ENCODE measurements at places on chromosomes 6 and 20.

DNA sequence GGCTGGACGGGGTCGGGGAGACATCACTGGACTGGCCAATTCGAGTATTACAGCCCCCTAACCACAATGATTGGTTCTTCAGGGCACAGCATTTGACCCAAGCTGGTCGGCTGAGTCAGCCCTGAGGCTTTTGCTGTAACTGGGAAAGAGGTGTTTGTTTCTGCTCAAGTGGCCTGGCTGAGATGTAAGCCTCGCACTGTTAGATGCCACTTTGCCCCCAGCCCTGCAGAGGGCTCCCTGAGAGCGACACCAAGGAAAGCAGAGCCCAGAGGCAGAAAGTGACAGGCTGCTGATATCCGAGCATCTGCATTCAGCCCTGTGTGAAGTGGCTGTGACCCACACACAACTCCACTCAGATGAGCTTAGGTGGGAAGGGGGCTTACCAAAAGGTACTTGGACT is 19.4 kb downstream of the ERGIC3 start:
- H3K36me3 ChIP-seq, result peaks cover 23% of the 10 kb centered on the region
- no peak overlapping the region for H3K4me3 ChIP-seq
- H3K27ac ChIP-seq, result no peak overlapping the region
- no peaks in the 10 kb centered on the region for H3K4me1 ChIP-seq

DNA sequence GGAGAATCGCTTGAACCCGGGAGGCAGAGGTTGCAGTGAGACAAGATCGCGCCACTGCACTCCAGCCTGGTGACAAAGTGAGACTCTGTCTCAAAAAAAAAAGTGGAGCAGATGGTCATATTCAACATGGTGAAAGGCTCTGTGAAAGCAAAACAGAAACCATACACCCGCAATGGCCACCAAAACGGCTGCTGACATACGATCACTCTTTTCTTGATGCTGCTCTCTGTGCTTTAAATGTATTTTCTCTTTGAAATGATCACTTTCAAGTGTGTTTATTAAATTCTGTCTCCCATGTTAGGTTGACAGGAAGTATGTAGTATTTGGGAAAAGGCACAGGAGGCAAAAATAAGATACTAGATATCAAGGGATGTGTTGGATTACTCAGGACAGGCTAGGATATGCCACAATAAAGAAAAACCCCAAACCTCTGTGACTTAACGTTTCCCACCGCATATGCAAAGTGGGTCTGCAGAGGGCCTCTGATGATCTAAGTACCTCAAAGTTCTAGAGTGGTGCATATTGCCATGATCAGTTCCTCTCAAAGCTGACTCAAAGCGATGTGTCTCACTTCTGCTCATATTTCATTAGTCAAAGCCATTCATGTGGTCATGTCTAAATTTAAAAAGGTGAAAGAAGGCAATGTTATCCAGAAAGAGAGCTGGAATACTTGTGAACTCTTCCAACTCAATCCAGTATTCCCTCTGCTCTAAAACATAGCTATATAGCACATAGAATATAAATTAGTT is 155.1 kb upstream of the SOX4 start:
- no peak overlapping the region for H3K27ac ChIP-seq
- no peaks in the 10 kb centered on the region for H3K36me3 ChIP-seq
- H3K4me1 ChIP-seq, result peaks cover 3% of the 10 kb centered on the region
- H3K4me3 ChIP-seq, result no peak overlapping the region

DNA sequence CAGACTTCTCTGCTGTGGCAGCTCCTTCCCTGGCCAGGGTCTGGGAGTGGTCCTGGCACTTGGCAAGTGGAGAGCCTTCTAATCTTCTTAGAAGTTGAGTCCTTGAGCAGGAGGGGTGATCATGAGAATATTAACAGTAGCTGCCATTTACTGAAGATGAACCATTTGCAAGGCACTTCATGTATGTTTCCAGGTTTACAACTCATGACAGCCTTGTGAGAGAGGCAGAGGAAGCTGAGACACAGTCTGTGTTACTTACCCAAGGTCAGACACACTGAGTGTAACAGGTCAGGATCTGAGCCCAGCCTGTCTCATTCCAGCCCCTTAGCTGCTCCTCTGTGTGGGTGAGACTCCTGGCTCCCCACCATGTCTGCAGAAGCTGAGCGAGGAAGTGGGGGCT is 45.5 kb upstream of the SRF start:
- no peak overlapping the region for H3K4me3 ChIP-seq
- H3K4me1 ChIP-seq, result peaks cover 32% of the 10 kb centered on the region
- no peaks in the 10 kb centered on the region for H3K36me3 ChIP-seq
- peak overlapping the region; percentile 21 for H3K27ac ChIP-seq

GRCh38 chr6:41050536-41050935 is 2.5 kb upstream of the APOBEC2 start:
- DNase-seq, result no peak
- H3K4me3 ChIP-seq, result no peak overlapping the region
- peaks cover 6% of the 10 kb centered on the region for H3K4me1 ChIP-seq

GRCh38 chr6:34929241-34929978 is 40.4 kb downstream of the ANKS1A start:
- H3K4me1 ChIP-seq, result peaks cover 5% of the 10 kb centered on the region
- no peak overlapping the region for H3K27ac ChIP-seq
- H3K4me3 ChIP-seq, result no peak overlapping the region
- DNase-seq, result no peak

- no peak overlapping the region for H3K4me3 ChIP-seq
- H3K27me3 ChIP-seq, result no peaks in the 10 kb centered on the region
- H3K4me1 ChIP-seq, result no peaks in the 10 kb centered on the region
- no peak for DNase-seq
- H3K36me3 ChIP-seq, result no peaks in the 10 kb centered on the region
- no peak overlapping the region for H3K27ac ChIP-seq
Measured at GRCh38 chr20:59258221-59258621, 42.2 kb upstream of the EDN3 start.

DNA sequence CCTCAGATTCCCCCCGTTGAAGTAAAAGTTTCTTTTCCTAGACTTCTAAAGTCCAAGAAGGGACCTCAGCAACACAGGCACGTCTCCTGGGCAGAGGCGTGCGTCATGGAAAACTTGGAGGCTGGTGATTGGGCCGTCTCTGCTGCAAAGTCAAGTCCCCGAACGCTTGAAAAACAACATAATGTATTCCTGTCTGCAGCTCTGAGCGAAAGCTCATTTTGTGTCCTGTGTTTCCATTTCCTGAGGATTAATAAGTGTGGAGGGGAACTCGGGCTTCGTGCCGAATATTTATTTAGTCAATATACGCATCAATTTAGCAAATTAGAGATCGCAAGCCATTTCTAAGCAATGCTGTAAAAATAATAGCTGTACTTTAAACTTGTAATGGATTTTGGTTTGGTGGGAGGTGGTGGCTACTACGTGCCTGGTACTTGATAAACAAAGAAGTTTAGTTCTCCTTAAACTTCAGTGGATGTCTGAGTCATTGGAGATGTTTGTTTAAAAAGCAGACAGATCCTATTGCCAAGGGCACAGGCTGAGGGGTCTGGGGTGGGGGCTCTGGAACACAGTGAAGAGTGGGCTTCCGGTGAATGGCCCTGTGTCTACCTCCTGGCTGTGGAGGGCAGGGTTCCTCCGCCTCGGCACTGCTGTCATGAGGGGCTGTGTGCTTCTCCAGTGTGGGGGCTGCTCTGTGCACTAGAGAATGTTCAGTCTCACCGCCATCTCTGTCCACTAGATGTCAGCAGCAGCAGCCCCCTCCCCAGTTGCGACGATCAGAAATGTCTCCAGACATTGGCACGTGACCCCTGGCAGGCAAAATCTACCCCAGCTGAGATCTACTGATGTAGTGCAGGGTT is 21.8 kb downstream of the PCK1 start:
- no peaks in the 10 kb centered on the region for H3K36me3 ChIP-seq
- peak overlapping the region; percentile 52 for H3K27ac ChIP-seq
- no peaks in the 10 kb centered on the region for H3K27me3 ChIP-seq
- no peak for DNase-seq
- peak overlapping the region; percentile 10 for H3K4me3 ChIP-seq

GRCh38 chr20:23296841-23297701 is 53.5 kb upstream of the NXT1 start:
- peaks cover 29% of the 10 kb centered on the region for H3K4me1 ChIP-seq
- no peak overlapping the region for H3K4me3 ChIP-seq
- no peaks in the 10 kb centered on the region for H3K27me3 ChIP-seq
- peak overlapping the region; percentile 54 for H3K27ac ChIP-seq
- no peaks in the 10 kb centered on the region for H3K36me3 ChIP-seq
- no peak for DNase-seq

GRCh38 chr20:24406750-24407149 is 62.7 kb upstream of the SYNDIG1 start:
- no peaks in the 10 kb centered on the region for H3K27me3 ChIP-seq
- H3K4me1 ChIP-seq, result peaks cover 3% of the 10 kb centered on the region
- H3K36me3 ChIP-seq, result no peaks in the 10 kb centered on the region

GRCh38 chr20:16714751-16715150 is 15.1 kb upstream of the SNRPB2 start:
- no peaks in the 10 kb centered on the region for H3K27me3 ChIP-seq
- DNase-seq, result no peak
- H3K4me1 ChIP-seq, result no peaks in the 10 kb centered on the region
- no peak overlapping the region for H3K27ac ChIP-seq
- H3K36me3 ChIP-seq, result no peaks in the 10 kb centered on the region

DNA sequence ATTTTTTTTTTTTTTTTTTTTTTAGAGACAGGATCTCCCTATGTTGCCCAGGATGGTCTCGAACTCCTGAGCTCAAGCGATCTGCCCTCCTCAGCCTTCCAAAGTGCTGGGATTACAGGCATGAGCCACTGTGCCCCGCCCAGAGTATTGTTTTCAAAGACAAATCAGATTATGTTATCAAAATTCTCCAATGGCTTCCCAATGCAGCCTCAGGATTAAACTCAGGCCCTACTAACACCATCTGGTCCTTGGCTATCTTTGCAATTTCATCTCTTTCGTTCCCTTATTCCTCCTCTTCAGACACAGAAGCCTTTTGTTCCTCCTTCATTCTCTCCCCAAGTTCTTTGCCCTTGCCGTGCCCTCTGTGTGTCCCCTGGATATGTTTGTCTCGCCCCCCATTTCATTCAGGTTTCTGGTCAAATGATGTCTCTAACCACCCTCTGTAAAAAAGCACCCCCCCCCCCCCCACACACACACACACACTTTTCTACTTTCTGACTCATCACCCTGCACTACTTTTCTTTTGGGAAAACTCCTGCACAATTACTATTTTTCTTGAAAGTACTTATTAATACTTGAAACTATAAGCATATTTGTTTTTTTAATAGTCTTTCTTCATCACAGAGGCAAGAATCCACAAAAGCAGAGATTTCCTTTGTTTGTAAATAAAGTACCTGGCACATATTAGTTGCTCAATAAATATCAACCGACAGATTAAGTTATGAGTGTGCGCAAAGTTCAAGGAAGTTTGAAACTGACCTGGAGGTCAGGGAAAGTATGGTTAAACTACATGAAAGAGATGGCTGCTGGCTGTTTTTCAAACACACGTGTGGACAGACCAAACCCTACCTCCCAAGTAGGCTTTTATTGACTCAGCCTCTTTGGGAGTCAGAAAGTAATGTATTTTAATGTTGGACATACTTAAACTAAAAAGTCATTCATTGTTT is 16.7 kb downstream of the BTN1A1 start:
- no peak for DNase-seq
- no peaks in the 10 kb centered on the region for H3K36me3 ChIP-seq
- H3K27ac ChIP-seq, result no peak overlapping the region
- no peaks in the 10 kb centered on the region for H3K27me3 ChIP-seq
- H3K4me3 ChIP-seq, result no peak overlapping the region
- H3K4me1 ChIP-seq, result peaks cover 4% of the 10 kb centered on the region

DNA sequence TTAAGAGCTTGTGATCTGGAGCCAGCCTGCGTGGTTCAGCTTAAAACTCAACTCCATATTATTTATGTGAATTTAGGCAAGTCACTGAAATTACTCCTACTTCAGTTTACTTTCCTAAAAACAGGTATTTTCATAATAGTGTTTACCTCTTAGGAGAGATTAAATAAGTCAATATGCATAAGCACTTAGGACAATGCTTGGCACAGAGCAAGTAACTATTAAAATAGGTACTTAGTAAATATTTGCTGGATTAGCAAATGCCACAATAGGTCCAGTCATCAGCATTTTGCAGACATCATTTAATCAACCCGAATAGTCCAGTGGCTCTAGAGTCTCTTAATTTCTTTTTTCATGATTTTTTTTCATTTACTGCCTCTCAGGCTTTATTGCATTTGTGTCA is 78.6 kb upstream of the PTPRK start:
- no peak for DNase-seq
- H3K4me3 ChIP-seq, result no peak overlapping the region
- H3K4me1 ChIP-seq, result no peaks in the 10 kb centered on the region

DNA sequence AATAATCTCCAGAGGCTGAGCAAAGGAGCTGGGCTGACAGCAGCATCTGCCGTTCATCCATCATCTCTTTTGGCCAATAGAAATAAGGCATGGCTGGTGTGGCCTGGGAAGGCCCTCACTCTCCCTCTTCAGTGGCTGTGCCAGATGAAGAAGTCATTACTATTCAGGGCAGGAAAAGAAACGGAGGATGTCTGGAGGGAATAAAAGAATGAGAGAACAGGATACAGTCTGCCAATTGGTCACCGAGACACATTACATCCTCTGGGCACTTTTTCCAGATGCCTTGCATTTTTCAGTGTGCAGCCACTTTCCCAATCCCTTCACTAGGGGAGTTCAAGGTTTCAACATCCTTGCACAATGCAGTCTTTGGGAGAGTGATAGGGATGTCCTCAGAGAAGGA is 32.2 kb upstream of the VGLL2 start:
- H3K4me3 ChIP-seq, result no peak overlapping the region
- no peak overlapping the region for H3K27ac ChIP-seq
- no peak for DNase-seq
- no peaks in the 10 kb centered on the region for H3K27me3 ChIP-seq
- no peaks in the 10 kb centered on the region for H3K4me1 ChIP-seq
- no peaks in the 10 kb centered on the region for H3K36me3 ChIP-seq

DNA sequence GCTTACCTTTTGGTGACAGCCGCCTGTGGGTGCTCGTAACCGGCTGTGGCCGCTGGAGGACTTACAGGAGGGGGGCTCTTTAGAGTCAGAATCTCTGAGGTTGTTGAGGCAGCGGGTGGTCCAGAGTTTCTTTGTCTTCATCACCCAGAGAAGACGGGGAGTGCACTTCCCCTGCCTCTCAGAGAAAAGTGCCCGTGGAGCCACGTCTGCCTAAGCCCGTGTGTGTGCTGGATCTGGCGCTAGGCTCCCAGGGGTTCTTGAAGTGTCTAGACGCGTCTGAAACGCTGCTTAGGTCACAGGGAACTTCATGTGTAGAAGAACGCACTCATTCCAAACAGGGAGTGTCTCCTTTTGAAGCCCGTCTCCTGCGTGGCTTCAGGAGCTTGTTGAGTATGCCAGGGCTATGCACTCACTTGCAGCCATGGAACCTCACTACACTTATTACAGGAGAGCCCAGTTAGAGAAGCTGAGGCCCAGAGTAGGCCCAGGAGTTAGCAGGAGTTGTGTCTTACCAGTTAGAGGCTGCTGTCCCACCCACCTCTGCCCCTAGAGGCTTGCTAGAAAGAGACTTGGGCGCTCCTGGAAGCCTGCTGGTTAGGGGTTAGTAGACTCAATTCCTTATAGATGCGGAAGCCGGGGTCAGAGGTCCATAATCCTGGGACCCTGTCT is 1.3 kb downstream of the LSM14B start:
- no peaks in the 10 kb centered on the region for H3K27me3 ChIP-seq
- peaks cover 18% of the 10 kb centered on the region for H3K4me1 ChIP-seq
- H3K4me3 ChIP-seq, result peak overlapping the region; percentile 99
- peaks cover 43% of the 10 kb centered on the region for H3K36me3 ChIP-seq
- DNase-seq, result peak; percentile 36

All from upper lobe of left lung (tissue), 6 donors.